ENCODE measurements at places on chromosomes 2 and 18.

DNA sequence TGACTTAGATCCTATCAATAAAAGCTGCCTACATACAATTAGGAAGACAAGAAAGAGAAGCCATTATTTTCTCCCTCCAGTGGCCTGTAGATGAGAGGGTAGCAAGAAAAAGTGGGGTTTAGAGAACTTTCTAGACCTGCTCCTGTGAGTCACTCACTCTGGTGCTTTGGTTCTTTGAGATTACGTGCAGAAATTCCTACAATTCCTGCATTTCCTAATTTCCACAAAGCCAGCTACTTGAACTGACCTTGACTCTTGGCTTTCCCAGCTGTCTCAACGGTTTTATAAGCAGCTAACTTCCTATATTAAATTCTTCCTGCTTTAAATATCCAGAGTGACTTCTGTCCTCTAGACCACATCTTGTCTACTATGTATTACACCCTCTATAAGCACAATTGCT lies 899.5 kb upstream of the KLHL29 start:
- DNase-seq = no peak

DNA sequence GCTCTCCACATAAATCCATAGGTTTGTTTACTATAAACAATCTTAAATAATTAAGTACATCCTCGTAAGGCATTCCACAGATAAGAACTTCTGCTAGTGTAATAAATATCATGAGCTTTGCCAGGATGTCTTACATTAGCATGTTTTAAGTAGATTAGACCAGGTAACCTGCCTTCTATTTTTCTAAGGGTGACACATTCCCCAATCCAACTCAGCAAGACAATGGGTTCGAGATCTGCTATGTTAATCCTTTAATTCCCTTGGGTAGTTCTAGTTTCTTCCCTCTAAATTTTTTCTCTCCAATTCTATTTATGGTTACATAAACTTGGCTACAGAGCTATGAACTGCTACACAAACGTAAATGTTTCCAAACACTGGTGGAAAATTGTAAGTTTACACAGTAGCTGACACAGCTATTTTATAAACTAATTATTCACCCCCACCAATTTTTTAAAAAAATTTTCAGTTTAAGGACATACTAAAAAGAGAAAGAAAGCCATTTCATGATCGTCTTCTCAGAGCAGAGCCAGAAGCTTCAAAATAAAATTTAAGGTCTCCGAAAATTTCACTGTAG lies 386.5 kb upstream of the SLC39A10 start:
- no peak for DNase-seq

GRCh38 chr2:151971301-151972051 lies 127.4 kb downstream of the CACNB4 start:
- no peak for DNase-seq

DNA sequence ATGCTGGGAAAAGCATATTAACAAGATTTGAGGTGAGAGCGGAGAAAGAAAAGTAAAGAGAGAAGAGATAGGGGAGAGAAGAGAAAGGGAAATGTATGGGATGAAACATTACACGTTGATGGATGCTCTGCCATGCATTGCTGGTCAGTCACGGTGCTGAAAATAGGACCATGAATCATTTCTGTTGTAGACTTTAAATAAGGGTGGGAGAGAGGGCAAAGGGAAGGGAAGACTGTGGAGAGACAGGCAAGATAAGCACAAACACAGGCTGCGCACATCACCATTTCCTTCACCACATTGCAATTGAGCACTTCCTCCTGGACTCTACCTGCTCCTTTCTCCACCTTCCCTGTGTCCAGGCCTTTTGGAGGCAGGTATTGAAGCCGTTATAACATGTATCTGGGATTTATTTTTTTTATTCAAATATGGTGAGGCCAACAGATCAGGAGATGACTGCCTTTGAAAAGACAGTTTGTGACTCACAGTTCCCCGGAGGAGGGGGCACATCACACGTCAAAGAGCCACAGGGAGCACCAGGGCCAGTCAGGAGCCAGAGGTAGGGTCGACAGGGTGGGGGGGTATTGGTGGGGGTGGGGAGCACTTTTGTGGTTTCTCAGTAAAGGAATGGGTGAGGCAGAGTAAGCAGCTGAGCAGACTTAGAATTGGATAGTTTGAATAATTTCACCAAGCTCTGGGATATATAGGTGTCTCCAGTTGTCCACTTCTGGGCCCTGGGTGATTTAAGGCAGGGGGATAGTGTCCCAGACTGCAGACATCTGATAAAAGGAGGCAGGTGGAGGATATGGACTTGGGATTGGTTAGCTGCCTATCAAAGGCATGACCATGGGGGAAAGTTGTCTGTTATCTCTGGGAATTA lies 372.8 kb upstream of the ST6GAL2 start:
- DNase-seq = no peak

DNA sequence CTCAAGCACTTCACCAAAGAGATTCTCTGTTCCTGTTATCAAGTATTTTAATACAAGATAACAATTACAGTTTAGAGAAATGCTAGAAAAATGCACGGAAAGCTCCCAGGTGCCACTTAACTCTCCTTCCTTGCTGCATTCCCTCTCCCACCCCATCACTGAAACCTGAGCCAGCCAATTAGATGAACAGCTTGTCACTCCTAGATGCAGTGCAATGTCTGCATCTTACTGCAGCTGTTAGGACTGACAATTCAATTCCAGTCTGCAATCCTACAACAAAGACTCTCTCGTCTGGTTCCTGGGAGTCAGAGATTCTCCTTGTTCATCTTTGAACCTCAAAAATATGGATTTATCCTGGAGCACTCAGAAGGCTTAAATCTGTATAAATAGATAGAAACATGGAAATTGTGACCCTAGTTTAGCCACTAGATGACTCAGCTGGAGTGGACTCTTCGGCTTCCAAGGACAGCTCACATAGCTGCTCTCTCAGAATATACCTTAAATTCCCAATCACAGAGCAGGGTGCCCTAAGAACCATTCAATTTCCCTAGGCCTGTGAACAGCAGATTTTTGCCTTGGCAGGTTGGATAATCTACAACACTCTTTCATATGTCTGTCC lies 311.1 kb downstream of the NRXN1 start:
- no peak for DNase-seq

DNA sequence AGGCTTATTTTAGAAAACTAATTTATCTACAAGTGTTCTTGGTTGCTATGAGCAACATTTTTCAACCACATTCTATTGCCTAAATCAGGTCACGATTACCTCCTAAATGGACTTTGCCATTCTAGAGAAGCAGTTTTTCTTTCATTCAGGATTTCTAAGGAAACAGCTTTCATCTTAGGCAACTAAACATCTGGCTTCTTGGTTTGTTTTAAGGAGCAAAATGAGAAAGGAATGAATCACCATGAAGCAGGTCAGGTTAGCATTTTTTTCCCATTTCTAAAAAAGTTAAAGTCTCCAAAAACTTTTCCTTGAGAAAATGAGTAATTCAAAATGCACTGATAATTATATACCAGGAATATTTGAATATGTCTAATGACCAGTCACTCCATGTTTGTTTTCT lies 114.8 kb downstream of the GAREM1 start:
- DNase-seq = no peak

GRCh38 chr2:184760931-184761330 lies 162.6 kb downstream of the ZNF804A start:
- DNase-seq = no peak

DNA sequence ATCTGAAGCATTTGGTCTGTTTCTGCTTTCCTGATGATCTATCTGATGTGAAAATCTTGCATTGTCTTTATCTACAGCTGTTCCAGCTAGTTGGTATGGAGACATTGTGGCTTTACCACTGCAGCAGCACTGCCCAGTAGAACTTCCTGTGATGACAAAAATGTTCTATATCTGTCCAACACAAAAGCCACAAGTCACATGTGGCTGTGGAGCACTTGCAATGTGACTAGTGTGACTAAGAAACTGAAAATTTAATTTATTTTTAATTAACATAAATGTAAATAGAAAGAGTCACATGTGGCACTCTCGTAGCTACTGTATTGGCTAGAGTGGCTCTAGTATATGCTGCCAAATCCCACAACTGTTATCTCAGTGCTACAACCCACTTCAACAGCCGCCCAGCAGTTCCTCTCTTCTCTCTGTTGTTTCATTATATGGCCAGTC lies 425.7 kb downstream of the SETBP1 start:
- no peak for DNase-seq

GRCh38 chr2:215929602-215930335 lies 83.6 kb downstream of the MREG start:
- DNase-seq = no peak

- no peak for DNase-seq
Observed at GRCh38 chr2:133518700-133519344, 49.4 kb downstream of the NCKAP5 start.

DNA sequence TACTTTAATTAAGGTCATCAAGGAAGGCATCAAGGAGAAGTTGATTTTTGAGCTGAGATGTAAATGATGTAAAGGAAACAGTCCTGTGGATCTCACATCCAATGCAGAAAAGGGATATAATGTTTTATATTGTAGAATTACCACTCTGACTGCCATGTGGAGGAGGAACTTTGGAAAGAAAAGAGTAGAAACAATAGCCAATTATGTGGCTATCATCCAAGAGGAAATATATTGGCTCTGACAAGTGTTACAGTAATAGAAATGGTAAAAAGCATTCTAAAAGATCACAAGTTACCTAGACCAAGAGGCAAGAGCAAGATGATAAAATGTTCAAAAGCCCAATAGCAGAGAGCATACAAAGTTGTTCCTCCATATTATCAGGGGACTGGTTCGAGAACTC lies 26.8 kb downstream of the BARD1 start:
- DNase-seq = no peak

DNA sequence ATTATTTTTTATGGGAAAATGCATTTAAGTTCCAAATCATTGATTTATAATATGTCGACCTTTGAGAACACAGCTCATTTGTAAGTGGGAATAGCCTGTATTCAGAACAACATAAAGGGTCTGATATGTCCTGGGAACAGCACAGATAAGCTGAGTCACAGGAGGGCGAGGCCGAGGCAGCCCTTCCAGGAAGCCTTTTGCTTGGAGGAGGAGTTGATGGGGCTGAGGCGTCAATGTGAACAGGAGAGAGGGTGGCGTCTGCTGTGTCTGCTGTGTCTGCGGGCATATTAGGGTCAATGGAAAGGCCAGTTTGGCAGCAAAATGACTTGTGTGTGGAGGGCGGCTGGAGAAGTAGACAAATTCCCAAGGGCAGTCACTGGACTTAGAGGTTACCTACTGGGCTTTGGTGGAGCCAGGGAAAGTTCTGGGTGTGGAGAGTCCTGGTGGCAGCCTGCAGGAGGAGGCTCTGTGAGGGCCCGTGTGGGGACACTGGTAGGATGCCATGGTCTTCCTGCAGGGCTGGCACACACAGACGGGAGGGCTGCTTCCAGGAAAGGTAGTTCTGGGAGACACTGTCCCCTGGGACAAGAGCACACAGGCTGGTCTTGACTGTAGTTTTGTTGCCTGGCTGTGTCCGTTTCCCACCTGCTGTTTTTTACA lies 128.1 kb downstream of the GLI2 start:
- DNase-seq = no peak

DNA sequence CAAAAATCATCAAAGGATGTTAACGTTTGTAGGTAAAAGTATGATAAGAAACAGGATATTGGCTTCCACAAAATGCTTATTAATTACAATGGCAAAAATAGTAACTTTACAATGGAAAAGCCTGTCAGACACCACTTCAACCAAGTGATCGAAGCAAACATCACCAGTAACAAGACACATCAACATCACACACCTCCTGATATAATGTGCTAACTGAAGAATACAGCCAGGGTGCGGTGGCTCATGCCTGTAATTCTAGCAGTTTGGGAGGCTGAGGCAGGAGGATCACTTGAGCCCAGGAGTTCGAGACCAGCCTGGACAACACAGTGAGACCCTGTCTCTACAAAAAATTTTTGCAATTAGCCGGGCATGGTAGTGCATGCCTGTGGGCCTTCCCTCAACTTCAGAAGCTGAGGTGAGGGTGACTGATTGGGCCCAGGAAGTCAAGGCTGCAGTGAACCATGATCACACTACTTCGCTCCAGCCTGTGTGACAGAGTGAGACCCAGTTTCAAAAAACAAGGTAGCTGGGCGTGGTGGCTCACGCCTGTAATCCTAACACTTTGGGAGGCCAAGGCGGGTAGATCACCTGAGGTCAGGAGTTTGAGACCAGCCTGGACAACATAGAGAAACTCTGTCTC lies 15.0 kb downstream of the MGAT4A start:
- no peak for DNase-seq

- no peak for DNase-seq
Observed at GRCh38 chr2:239720361-239721360, 304.5 kb downstream of the NDUFA10 start.

GRCh38 chr2:28251337-28251736 lies 141.3 kb upstream of the FOSL2 start:
- peak; percentile 5 for DNase-seq

GRCh38 chr2:68646303-68646702 lies 2.9 kb downstream of the PROKR1 start:
- no peak for DNase-seq

DNA sequence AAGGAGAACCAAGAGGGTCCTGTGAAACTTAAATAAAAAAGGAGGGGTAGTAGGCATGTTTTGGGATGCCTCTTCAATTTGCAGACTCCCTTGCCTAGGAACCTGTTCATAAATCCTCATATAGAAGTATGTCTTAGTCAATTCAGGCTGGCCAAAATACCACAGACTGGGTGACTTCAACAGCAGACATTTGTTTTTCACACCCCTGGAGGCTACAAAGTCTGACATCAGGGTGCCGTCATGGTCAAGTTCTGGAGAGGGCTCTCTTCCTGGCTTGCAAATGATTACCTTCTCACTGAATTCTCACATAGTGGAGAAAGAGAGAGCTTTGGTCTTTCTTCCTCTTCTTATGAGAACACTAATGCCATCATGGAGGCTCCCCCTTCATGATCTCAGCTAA lies 4.1 kb upstream of the TCF4 start:
- no peak for DNase-seq

GRCh38 chr18:48374423-48375149 lies 34.6 kb downstream of the ZBTB7C start:
- DNase-seq = no peak

GRCh38 chr2:150136893-150137292 lies 350.6 kb downstream of the RND3 start:
- DNase-seq = no peak

DNA sequence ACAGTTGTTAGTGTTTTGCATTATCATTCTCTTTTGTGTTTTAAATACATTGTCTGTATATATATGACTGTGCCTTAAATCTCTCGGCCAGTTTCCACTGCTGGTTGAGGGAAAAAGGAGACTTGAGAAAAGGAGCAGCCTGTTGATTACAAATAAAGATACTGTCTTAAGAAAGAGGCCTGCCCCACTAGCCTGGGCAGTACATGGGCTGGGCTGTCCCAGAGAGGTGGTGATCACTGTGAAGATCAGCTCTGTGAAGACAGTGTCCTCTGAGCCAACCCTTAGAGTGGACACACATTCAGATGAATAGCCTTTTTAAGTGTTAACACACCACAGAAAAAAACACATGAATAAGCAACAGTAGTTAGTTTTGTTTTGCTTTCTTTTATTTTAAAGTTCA lies 10.0 kb upstream of the OTX1 start:
- no peak for DNase-seq

DNA sequence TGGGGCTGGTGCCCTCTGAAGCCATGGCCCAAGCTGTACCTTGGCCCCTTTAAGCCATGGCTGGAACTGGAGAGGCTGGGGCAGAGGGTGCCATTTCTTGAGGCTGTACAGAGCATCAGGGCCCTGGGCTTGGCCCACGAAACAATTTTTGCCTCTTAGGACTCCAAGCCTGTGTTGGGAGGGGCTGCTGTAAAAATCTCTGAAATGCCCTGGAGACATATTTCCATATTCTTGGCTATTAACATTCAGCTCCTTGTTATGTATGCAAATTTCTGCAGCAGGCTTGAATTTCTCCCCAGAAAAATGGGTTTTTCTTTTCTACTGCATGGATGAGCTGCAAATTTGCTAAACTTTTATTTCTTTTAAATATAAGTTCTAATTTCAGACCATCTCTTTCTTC lies 834.0 kb downstream of the DSC3 start:
- no peak for DNase-seq

- no peak for DNase-seq
Observed at GRCh38 chr2:176461098-176461808, 192.0 kb downstream of the MTX2 start.
